ENCODE measurements at places on chromosomes 12 and 14. TPM values are rescaled to one million over a fixed set of nuclear protein-coding genes. Genes with fewer than 3 reads are reported as not detected.
A peak's percentile ranks its signal among the peaks of the same experiment; 100 is the strongest.

DNA sequence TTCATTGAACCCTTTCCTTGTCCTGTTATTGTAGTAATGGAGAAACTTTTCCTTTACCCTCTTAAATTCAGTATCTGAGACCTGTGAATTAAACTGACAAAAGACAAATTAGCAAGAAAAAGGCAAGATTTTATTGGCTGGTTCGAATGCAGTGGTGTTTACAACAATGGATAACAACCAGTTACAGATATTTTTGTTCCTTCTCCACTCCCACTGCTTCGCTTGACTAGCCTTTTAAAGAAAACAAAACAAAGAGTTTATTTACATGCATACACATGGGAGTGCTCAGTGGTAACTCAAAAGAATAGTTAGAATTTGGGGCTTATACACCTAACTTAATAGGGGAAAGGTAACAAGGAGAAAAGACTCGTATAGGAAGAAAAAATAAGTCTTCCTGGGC is 37.0 kb upstream of the HECTD1 start:
- DNase-seq: peak; percentile 38

DNA sequence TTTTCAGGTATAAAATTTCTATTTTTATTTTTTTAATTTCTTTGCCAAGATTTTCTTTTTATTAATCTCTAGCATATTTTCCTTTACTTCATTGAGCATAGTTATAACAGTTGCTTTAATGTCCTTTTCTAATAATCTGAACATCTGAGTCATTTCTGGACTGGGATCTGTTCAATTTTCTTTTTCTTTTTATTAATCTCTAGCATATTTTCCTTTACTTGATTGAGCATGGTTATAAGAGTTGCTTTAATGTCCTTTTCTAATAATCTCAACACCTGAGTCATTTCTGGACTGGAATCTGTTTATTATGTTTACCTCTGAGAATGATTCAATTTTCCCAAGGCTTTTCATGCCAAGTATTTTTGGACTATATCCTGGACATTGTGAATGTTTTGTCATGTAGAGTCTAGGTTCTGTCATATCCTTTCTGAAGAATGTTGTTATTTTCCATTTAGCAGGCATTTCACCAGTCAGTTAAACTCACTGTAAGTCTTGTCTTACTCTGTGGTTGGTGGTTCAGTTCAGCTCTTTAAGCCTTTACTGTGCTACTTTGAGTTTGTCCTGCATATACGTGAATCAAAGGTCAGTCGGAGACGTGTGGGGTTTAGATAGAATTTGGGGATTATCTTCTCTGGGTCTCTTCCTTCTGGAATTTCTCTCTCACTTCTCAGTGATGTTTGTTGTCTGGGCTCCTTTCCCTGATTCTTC is 20.3 kb downstream of the TTC6 start:
- DNase-seq: no peak

GRCh38 chr14:50932592-50933495 is 11.4 kb downstream of the PYGL start:
- peak; percentile 28 for DNase-seq

DNA sequence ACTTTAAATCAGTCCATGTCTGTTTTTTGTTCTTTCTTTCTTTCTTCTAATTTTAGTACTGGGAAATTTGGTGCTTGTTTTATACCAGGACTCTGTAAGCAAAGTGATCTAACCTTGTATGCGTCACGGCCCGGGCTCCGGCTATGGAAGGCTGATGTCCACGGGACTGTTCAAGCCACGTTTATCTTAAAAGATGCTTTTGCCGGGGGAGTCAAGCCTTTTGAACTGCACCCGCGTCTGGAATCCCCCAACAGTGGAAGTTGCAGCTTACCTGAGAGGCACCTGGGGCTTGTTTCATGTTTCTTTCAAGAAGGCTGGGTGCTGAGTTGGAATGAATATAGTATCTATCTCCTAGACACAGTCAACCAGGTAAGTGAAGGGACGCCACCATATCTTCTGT is 62.2 kb downstream of the TECPR2 start:
- DNase-seq: no peak

DNA sequence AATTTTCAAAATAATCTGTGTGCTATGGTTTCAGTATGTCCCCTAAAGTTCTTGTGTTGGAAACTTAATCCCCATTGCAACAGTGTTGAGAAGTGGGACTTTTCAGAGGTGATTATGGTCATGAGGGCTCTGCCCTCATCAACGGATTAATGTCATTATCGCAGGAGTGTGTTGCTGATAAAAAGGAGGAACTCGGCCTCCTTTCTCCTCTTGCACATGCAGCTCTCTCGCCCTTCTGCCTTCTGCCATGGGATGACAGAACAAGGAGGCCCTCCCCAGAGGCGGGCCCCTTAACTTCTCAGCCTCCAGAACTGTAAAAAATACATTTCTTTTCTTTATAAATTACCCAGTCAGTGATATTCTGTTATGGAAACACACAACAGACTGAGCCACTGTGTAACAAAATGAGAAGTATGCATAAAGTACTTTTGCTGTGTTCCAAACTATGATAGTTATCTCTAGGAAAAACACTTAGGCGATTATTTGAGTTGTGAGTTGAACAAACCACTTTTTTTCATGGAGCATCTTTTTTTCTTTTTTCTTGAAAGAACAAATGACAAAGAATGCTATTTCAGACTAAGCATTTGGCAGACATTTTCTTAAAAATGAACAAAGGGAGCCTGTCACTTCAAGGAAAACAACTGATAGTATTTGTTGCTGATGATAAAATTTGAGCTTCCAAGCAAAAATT is 134.8 kb upstream of the FUT8 start:
- no peak for DNase-seq

Gene LMO3
- not detected for total RNA-seq

- DNase-seq: no peak
These were observed 20.3 kb upstream of the SINHCAF start for GRCh38 chr12:31346267-31346666.

Gene FAM181A
- total RNA-seq: not detected

Gene GPR162
- not detected for total RNA-seq

GRCh38 chr12:55420307-55420962 is 5.6 kb upstream of the OR6C76 start:
- DNase-seq: no peak

DNA sequence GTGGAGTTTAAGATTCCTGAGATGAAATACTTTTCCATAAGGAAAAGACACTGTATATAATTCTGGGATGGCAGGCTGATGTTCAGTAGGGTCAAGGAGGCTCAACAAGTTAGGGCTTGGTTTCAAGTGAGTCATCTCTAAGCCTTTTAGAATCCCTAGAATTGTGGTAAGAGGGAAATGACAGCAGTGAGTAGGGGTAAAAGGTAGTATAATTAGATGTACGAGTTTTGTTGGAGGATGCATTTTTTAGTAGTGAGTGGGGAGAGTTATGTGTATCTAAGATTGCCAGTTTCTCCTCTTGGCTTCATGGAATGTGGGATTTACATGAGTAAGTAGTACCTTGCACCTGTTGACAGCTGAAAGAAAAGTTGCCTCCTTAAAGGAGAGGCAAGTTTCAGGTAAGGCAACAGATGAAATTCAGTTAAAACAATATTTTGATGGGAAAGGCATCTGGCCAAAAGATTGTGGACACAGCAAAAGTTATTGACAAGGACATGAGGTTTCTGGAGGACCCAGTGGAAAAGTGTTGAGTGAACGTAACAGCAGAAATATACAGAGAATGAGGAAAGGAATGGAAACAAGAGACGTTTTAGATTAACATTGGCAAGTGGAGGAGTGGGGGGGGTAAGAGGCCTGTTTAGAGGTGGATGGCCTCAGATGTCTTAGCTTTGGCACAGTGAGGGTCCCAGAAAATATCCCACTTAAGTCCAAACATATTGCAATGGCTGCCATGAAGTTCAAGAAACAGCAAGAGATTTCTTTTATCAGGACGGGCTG is 21.8 kb downstream of the LMO3 start:
- no peak for DNase-seq

DNA sequence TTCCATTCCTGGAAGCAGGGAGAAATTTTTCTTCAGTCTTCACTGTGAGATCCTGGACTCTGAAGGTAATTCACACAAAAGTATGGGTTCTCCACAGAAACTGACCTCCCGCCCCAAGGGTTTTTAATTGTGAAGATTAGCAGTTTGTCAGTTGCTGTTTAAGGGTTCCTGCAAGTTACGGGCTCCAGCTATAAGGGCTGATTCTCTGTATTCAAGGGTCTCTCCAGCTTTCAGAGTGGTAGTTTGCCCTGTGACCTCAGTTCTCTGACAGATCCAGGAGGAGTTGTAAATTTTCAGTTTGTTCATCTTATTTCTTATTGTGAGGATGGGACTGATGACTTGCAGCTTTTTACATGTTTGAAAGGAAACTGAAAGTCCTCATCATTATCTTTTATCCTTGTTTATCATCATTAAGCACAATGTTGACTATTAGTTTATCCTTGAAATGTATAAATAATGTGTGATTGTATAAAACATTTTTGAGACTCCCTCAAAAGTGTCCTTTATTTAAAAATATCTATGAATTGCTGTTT is 110.9 kb downstream of the SCAF11 start:
- no peak for DNase-seq

DNA sequence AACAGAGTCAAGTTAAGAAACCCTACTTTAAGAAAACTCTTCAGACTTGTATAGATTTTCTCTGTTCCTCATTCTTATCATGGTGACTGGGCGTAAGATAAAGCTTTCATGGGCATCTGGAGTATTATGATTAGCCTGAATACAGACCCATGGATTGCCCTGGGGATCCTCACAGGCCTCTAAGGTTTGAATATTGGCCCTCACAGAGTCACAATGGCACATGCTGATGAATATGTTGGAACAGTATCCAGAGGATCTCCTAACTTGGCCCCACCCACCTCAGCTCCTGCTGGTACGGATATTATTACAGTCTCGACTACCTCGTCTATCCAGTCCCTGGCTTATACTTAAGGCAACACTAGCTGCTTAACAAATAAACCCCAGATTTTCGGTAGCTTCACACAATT is 8.1 kb downstream of the OSBPL8 start:
- no peak for DNase-seq

DNA sequence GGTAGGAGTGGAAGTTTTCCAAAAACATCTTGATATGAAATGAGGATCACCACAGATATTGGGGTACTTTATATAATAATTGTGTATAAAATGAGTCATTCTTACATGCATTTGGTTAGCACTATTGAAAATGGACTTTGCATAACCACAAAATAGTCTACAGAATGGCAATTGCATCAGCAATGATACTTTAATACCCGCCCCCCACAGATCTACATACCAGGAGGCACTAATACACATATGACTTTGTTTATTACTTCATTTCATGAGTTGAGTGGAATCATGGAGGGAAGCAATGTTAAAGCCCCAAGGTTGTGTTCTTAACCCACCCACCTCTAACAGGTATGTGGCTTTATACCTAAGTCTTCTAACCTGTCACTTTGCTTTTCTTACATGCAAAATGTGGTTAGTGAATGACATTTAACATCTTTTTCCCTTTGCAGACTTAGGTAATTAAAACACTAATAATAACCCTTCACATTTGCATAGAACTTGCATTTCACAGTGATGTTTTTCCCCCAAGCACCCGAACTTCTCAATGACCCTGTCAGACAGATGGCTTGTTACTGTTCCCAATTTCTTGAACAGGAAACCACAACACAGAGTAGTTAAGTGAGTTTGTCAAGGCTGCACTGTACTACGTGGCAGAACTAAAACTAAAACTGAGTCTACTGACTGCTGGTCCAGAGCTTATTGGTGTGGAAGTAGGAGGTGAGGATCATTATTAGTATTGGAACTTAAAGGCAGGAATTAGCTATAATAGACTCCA is 101.9 kb downstream of the NPAS3 start:
- no peak for DNase-seq

Gene IL22
- total RNA-seq: not detected

DNA sequence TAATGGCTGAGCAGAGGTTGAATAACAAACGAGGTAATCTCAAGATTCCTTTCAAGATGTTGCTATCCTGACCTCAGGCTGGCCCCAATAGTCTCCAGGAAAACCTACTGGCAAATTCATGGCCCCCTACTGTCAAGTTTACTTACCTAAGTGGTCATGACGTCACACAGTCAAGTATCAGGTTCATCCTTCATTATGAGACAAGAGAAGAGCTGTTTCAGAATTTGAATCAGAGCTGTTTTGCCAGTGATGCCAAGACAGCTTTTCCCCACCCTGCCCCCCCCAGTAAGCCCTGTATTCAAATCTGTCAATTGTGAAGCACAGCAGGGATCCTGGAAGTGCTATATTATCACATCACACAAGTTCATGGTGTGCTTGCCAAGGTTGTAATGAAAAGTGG is 509.6 kb downstream of the NOVA1 start:
- no peak for DNase-seq

DNA sequence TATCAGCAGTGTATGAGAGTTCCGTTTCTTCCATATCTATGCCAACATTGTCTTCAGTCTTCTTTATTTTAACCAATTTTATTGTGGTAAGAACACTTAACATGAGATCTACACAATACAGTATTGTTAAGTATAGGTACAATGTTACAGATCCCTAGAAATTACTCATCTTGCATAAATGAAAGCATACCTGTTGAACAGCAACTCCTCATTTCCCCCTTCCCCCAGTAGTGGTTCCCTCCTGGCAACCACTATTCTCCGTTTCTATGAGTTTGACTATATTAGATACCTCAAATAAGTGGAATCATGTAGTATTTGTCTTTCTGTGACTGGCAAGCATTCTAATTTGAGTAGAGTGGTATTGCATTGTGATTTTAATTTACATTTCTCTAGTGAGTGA is 150.5 kb downstream of the CRADD start:
- DNase-seq: no peak

Gene SHMT2
- total RNA-seq: 295 TPM

Gene SCN8A
- 0.05 TPM for total RNA-seq

Gene LRRC74A
- not detected for total RNA-seq

Gene PAH
- 0.26 TPM for total RNA-seq

GRCh38 chr12:64178122-64178521 is 44.0 kb downstream of the KICS2 start:
- DNase-seq: no peak

Data from HT-29 (cell line).